Dorsolateral prefrontal cortex (tissue), 122 donors: ENCODE measurements at places on chromosomes 6 and 20.

DNA sequence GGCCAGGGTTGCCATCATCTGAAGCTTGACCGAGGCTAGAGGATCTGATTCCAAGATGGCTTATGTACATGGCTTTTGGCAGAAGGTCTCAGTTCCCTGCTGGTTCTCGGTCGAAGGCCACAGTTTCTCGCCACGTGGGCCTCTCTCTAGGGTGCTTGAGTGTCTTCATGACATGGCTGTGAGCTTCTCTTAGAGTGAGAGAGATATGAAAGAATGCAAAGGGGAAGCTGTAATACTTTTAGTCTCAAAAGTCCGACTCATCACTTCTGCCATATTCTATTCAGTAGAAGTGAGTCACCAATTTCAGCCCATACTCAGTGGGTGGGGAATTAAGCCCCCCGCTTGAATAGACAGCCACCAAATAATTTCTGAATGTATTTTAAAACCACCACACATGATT is 94.2 kb downstream of the UTRN start:
- no peak for DNase-seq

GRCh38 chr6:143877584-143878271 is 13.5 kb downstream of the ZC2HC1B start:
- no peak for DNase-seq

- no peak for DNase-seq
Observed at GRCh38 chr6:39059496-39060310, 11.1 kb downstream of the GLP1R start.

GRCh38 chr6:140344142-140344913 is 969.9 kb upstream of the CITED2 start:
- no peak for DNase-seq

GRCh38 chr6:135412761-135413160 is 84.8 kb downstream of the AHI1 start:
- DNase-seq, result no peak

GRCh38 chr6:125356884-125357283 is 55.1 kb upstream of the HDDC2 start:
- DNase-seq, result no peak

- DNase-seq, result peak; percentile 36
Observed at GRCh38 chr20:37749620-37750403, 56.0 kb downstream of the CTNNBL1 start.

DNA sequence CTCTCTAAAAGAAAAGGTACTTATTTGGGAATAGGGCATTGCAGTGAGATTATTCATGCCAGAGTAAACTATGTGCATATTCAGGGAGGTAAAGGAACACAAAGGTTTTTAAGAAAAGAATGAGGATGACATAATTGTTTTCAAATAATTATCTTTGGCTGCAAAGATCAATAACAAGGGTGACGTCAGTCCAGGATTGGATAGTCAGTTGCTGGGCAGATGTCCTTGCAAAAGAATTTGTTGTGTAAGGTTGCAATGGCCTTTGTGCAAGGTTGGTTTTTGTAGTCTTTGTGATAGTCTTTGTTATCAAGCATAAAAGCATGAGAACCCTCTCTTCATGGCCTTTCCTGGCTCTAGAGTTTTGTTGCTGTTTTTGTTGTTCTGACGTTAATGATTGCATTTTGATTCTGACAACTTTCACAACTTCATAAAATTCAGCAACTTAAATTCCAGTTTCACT is 17.7 kb downstream of the LOC128125822 start:
- no peak for DNase-seq

DNA sequence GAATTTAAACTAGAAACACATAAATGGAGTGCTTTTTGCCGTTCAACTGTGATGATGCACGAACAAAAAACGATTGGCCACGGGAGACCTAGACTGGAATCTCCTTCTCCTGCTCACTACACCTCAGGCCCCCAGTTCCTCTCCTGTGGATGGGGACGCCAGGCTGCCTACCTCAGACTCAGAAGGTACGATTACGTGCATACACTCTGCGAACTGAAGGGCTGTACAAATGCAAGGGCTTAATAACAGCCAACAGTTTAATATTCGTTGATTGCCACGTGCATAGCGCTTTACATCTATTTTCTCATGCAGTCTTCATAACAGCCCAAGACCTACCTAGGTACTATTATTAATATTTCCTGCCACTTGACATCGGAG is 495 bp upstream of the ARMC2 start:
- no peak for DNase-seq

GRCh38 chr6:151351146-151351700 is 40.1 kb downstream of the ZBTB2 start:
- DNase-seq, result no peak

DNA sequence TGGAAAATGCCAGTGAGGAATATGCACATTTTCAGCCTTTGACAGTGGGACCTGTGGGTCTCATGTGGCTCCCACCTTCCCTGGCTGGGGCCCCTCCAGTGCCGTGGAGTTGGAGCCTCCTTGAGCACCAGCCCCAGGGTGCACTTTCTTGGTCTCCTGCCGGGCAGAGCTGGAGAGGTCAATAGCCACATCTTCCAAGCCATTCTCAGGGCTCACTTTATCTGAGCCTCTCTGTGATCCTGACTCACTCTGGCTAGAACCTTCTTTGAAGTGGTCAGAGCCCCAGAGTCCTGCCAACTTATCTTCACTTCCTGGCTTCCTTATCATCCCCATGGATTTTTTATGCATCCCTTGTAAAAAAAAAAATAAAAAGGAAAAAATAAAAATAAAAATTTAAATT is 5.7 kb downstream of the VSX1 start:
- DNase-seq, result no peak

GRCh38 chr6:126614642-126615504 is 275.0 kb downstream of the CENPW start:
- DNase-seq, result no peak

GRCh38 chr20:46085179-46085851 is 4.4 kb downstream of the NCOA5 start:
- no peak for DNase-seq

GRCh38 chr20:35560105-35560511 is 18.2 kb downstream of the ERGIC3 start:
- DNase-seq, result no peak

DNA sequence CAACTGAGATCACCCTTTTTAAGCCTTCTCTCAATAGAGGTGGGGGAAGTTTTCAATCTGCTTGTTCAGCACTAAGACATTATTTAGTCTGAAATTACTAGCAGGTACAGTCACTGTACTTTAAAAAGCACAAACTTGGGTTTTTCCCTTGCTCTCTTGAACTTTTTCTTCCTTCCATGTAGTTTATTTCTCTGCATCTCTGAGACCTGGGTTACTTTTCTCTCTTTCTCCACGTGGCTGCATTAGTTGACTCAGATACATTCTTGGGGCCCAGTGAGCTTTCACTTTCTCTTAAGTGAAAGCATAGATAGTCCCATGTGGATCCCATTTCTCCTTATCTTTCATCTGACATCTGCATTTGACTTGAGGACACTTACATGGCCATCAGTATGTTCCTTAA is 433.9 kb upstream of the MAP3K7 start:
- no peak for DNase-seq

DNA sequence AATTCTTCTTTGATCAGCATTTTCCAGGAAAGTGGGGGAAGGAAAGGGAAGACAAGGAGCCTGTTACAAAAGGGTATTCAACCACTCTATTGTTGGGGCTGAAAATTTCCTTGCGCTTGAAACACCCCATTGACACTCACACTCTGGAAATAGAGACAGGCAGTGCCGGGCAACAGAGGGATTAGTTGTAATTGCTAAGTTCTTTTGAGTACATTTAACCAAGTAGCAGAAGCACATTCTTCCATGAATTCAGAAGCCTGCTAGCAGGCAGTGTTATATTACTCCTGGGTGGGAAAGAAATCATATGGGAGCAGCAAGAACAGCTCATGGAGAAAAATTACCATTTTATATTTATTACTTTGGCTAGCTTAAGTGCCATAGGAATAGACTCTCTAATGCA is 745.5 kb downstream of the C6orf118 start:
- DNase-seq, result no peak

- no peak for DNase-seq
Observed at GRCh38 chr6:136591617-136592016, 41.4 kb upstream of the MAP7 start.

- DNase-seq, result peak; percentile 81
Observed at GRCh38 chr6:35240838-35241801, 18.4 kb upstream of the ZNF76 start.

DNA sequence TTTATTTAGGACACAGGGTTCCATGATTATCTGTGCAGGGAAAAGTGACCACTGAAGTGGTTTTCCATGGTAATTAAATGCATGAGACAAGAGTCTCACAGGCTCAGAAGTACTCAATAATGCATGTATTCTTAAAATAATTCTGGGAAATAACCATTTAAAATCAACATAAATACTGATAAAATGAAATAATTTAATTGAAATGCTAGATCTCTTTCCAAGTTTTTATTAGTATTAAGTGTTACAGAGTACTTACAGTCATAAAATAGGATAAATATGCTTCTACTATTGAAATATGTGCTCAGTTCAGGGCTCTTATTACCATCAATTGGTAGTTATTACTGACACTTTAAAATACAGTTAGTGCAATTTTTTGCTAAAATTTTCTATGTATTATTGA is 916.0 kb upstream of the GJE1 start:
- DNase-seq, result no peak
